ENCODE measurements at places on chromosomes 12 and 14.

- no peak for DNase-seq
Observed at GRCh38 chr14:91159182-91159581, 45.3 kb downstream of the DGLUCY start.

DNA sequence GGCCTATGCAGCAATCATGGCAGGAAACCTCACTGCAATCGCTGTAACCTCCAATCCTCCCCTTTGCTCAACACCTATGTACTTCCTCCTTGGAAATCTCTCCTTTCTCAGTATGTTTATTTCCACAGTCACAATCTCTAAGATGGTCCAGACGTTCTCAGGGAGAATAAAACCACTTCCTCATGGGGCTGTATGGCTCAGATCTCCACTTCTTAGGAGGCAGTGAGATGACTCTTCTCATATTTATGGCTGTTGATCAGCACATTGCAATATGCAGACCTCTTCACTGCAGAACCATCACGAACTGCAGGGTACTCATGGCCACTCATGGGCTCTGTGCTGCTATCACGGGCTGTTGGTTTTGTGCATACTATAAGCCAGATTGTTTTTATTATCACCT lies 17.1 kb upstream of the OR4K17 start:
- DNase-seq = no peak

GRCh38 chr12:4478933-4479332 lies 33.3 kb upstream of the FGF6 start:
- no peak for DNase-seq

DNA sequence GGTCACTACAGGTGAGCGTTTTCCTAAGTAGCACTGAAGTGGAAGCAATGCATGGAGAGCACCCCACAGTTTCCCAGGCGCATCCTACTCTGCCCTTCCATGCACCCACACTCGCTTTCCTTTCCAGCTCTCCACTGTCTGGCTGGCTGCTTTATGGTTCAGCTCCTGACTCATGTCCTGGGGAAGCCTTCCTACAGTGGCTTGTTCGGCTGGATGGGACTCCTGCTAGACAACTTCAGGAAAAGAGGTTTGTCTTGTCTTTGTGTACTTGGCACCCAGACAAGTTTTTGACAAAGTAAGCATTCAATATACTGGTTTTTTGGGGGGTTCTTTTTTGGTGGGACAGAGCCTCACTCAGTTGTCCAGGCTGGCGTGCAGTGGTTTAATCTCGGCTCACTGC lies 21.6 kb downstream of the PPM1H start:
- DNase-seq = no peak

DNA sequence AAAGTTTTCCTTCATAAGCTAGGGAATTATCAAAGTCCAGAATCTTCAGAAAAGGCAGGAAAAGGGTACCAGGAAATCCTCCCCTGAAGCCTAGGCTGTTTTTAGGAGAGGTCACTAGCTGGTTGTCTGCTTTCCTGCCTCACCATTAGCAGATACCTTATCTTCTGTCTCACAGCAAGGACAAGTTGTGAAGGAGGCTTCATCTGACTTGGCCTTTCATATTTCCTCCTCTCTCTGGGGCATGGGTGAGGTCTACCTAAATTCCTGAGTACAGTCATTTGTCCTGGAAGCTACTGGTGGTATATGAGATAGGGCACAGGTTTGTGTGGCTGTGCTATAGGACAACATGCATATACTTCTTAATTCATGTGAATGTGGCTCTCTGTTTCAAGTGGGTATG lies 2.3 kb downstream of the FOXJ2 start:
- DNase-seq = no peak

GRCh38 chr14:104937161-104937560 lies 12.5 kb downstream of the PLD4 start:
- no peak for DNase-seq

DNA sequence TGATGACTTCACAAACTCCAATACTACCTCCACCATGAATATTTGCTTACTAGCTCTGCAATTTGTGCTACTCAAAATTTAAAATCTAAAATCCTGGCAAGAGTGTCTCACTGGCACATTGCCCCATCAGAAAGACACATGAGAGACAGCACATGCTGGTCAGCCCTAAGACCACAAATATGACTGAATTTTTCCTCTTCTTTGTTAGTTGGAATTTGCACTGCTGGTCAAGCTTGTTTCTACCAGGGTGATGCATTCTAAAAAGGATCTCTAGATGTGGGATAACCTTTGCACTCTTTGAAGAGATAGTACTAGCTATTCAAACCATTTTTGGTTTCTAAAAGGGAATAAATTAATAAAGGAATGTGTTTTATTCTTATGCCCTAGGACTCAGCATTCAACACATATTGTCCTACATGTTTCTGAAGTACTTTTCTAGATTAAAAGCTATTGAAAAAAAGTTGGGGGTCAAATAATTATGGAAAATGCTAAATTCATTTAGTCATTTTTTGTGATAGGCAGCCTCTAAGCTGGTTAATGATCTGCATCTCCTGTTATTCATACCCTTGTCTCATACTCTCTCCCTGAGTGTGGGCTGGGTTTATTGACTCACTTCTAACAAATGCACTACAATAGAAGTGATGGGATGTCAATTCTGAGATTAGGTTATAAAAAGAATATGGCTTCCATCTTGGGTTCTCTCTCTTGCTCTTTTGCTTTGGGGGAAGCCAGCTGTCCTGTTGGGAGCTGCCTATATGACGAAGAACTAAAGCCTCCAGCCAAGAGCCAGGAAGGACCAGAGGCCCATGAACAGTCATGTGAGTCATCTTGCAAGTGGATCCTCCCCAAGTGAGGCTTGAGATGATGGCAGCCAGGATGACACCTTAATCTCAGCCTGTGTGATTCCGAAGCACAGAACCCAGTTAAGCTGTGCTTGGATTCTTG lies 211.5 kb upstream of the CRY1 start:
- no peak for DNase-seq

- DNase-seq = no peak
Observed at GRCh38 chr14:93946104-93946503, 19.0 kb downstream of the FAM181A start.

DNA sequence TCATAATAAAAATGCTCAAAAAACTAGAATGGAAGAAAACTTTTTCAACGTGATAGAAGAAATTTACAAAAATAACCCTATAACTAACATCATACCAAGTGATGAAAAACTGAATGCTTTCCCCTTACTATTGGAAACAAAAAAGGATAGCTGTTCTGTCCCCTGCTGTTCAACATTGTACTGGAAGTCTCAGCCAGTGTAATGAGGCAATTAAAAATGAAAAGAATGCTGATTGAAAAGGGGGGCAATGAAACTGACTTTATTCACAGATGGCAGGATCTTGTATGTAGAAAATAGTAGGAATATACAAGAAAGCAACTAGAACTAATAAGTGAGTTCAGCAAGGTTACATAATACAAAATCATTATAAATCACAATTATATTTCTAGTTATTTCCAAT lies 337.9 kb upstream of the KITLG start:
- DNase-seq = no peak

DNA sequence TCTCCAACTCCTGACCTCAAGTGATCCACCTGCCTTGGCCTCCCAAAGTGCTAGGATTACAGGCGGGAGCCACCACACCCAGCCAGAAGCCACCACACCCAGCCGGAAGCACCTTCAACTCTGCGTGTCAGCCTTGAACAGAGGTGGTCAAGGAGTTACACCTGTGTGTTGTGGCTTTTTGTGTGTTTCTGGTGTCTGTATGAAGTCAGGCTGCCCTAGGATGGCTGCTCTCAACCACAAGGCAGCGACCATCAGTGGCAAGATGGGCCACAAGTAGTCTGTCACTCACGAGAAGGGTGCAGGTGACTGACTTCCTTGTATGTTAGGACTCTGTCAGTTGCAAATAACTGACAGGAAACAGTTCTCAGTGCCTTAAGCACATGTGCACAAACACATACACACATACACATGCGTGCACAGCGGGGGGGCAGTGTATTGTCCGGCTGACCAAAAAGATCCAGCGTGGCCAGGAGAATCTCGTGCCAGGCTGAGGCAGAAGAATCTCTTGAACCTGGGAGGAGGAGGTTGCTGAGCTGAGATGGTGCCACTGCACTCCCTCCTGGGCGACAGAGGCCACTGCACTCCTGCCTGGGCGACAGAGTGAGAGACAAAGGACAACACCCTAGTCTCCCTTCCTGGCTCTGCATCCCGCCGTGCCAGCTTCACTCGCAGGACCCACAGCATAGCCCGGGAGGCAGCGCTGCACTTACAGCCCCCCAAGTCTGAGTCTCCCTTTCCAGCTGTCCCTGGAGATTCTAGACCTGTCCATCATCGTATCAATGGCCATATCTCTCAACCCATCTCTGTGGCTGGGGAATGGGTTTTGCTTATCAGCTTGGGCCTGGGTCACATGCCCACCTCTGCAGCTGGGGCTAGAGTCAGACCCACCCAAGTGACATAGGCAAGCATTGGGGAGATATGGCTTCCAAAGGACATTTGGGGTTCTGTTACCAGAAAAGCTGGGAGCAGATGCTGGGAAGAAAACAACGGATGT lies 13.7 kb downstream of the P2RX4 start:
- no peak for DNase-seq

DNA sequence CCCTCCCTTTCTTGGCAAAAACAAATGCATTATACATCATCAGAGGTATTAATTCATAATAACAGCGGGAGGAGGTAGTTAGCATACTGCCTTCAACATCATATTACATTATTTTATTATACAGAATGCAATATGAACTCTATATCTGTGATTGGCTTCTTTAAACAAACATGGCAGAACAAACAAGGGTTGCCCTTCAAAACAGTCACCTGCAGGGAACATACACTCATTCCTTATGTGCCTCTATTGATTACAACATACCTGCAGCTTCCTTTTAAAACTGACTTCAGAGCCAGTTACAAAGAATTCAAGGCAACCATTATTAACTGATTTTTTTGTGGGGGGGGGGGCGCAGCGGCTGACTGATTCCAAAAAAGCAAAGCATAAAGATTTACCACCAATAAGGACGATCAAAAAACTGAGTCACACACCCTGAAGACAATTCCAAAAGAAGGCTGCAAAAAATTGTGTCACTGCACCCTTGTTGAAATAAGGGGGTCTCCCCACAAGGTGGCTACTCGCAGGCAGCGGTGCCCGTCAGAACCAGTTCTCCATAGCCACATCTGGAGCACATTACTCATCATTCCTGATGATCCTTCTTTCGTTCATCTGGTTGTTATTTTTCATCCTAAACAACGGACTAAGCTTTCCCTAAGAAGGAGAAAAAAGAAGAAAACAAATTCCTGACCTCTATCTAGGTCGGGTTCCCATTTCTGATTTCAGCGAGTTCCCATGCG lies 51.8 kb downstream of the SMUG1 start:
- DNase-seq = no peak

DNA sequence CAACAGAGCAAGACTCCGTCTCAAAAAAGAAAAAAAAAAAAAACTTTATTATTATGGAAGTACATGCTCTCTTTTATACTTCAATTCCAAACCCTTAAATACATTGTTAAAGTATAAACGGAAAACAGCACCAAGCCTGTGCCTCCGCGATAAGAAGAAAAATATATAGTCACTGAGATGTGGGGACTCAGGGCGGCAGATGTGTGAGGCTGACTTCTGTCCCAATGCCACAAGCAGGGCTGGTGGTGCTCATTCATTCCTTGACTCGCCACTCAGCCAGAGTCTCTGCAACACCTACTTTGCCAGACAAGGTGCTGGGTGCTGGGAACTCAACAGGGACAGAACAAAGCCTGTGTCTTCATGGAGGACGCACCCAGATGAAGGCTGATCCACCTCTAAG lies 13.8 kb downstream of the LGMN start:
- DNase-seq = no peak

DNA sequence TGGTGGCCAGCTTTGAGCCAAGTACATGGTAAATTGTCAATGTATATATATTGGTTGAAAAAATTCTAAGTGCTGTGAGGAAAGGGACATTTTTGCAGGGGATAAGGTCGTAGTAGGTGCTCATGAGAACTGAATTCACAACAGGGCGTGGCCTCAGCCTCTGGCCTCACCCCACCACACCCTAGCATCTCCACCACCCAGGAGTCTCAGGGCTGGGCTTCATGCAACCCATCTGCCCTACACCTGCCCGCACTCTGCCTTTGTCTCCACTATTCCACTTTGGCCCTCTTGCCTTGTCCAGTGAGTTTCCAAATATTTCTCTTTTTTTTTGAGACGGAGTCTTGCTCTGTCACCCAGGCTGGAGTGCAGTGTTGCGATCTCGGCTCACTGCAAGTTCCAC lies 22.1 kb upstream of the AQP2 start:
- DNase-seq = no peak

GRCh38 chr12:53590652-53591051 lies 35.5 kb downstream of the ATF7 start:
- no peak for DNase-seq

- DNase-seq = no peak
Observed at GRCh38 chr12:74897425-74898211, 312.0 kb downstream of the KCNC2 start.

GRCh38 chr14:101072945-101073597 lies 169.5 kb upstream of the RTL1 start:
- no peak for DNase-seq

DNA sequence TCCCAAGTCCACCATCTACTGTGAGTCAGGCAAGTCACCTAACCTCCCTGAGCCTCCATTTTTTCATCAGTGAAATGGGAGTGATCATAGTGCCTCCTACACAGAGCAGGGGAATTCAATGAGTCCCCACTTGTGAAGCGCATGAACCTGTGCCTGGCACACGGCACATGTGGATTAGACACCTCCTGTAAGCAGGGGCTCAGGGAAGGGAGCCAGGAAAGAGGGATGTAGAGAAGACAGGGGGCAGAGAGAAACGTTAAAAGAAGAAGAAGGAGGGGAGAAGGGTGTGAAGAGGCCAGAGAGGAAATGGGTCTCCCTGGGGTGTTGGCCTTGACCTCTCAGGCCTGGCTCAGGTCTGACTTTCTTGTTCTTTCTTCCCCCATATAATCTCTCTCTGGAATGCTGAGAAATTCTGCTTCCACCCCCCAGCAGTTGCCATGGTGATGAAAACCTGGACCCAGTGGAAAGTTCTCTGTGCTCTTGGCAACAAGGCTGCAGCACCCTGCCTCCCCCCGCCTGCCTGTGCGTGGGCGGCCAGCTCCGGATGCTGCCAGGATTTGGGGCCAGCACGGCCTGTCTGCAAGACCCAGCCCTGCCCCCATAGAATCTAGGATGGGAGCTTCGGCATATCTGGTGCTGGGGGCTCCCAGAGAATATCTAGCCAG lies 94.5 kb downstream of the CALM1 start:
- no peak for DNase-seq

DNA sequence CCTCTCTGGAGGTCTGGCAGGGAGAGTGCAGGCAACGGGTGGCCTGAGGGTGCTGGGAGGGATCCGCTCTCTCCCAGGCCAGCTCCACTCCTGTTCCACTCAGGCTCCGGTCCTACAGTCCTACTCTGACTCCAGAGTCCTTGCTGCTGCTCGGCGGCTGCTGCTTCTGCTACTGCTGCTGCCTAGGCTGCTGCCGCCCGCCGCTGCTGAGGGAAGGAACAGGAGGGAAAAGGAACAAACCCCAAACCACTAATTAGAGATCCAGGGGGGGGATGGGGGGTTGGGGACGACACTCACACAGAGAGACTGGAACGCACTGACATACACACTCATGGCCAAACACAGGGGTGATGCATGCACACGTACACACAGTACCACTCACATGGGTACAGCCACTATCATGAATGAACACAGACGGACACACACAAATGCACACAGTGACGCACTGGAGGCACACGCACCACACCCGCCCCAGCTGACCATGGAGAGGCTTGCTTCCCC lies at the start of gene SP7:
TSS of gene SP7 (minus strand) at position 174 of the 501 bp plus-strand sequence. CDS start 708 bp downstream, outside the sequence.
- DNase-seq = no peak

Measured in amygdala (tissue), 56 donors.